ENCODE measurements at places on chromosomes 16 and 17.
A peak's percentile ranks its signal among the peaks of the same experiment; 100 is the strongest.

GRCh38 chr17:51036084-51036483 lies 84.6 kb downstream of the SPAG9 start:
- no peak for DNase-seq

DNA sequence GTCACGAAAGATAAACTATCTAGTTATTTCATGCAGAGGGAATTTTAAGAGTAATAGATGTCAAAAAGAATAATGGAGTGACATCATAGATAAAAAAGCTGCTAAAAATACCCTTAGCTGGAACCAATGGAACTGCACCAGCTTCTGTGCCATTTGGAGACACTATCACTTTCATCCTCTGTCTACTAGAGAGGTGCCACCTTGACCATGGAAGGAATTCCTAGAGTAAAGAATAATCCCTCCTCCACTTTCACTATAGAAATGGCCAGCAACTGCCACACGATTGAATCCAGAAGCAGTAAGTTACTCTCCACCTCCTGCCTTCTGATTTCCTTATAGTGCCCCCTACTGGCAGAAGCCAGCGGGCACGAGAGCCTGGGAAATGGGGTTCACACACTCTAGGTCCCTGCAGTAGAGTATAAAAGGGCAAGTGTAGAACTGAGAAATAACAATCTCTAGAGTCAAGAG lies 2.8 kb upstream of the ALDH3A2 start:
- peak; percentile 10 for DNase-seq

GRCh38 chr17:10120749-10121148 lies 77.7 kb downstream of the GAS7 start:
- DNase-seq: no peak

GRCh38 chr17:35890774-35891155 lies 10.6 kb upstream of the CCL5 start:
- DNase-seq: no peak

- no peak for DNase-seq
These were observed 199.5 kb upstream of the DYNLRB2 start for GRCh38 chr16:80341263-80341662.

DNA sequence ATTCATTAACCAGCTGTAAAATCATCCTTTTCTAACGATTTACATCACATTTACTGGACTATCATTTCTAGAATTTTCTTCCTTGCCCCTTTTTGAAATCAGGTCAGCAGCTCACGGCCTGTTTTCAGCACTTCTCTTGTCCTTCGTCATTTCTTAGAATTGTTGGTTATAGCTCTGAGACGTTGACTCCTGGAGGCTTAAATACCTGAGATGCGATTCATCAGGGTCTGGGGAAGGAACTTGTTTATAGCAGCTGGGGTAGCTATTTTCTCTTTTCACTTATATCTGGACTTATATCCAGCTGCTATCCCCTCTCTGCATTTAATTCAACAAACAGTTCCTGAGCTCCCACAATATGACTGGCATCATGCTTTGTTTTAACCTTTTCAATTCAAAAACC lies 338.7 kb upstream of the TNRC6C start:
- peak; percentile 80 for DNase-seq

- DNase-seq: no peak
These were observed 22.7 kb upstream of the ZC3H7A start for GRCh38 chr16:11819798-11820197.

DNA sequence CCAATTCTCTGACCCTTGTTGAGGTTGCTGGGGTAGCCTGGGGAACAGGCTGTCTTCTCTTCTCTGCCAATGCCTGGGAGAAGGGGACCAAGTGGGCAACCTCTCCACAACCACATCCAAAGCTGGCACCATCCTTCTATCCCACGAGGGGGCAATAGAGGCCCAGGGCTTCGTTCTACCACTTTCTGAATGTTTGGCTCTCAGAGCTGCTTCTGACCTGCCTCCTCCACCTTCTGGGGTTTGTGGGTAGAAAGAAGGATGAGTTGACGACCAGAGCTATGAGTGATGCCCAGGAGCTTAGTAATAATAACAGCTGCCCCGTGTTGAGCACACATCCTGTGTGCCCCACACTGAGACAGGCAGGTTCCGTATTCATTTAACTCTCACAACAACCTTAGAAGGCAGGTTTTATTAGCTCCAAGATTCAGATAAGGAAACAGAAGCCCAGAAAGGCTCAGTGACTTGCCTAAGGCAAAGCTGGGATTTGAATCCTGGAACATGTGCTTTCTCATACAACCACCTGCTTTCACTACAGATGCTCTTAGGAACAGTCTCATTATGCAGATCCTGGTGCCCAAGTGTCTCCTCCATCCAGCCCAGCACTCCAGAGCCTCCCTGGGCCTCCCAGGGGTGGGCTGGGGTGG lies 11.1 kb downstream of the TSPOAP1 start:
- peak; percentile 39 for DNase-seq

DNA sequence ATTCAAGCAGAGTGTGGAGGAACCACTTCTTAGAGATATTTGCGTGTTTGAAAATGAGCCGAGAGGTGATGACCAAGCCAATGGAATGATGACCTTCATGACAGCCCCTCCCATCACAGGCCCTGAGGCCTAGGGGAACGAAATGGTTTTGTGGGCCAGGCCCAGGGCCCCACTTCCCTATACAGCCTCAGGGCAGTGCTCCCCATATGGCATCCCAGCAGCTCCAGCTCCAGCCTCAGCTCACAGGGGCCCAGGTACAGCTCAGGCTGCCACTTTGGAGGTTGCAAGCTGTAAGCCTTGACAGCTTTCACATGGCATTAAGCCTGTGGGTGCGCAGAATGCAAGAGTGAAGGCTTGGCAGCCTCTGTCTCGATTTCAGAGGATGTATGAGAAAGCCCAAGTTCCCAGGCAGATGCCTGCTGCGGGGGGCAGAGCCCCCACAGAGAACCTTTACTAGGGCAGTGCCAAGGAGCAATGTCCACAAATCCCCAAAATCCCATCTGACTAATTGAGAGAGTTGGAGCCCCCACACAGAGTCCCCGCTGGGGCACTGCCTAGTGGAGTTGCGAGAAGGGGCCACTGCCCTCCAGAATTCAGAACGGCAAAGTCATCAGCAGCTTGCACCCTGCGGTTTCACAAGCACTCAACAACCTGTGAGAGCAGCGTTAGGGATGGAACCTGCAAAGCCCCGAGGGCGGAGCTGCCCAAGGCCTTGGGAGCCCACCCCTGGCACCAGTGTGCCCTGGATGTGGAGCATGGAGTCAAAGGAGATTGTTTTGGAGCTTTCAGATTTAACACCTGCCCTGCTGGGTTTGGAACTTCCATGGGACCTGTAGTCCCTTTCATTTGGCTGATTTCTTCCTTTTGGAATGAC lies 21.2 kb downstream of the CHMP6 start:
- no peak for DNase-seq

DNA sequence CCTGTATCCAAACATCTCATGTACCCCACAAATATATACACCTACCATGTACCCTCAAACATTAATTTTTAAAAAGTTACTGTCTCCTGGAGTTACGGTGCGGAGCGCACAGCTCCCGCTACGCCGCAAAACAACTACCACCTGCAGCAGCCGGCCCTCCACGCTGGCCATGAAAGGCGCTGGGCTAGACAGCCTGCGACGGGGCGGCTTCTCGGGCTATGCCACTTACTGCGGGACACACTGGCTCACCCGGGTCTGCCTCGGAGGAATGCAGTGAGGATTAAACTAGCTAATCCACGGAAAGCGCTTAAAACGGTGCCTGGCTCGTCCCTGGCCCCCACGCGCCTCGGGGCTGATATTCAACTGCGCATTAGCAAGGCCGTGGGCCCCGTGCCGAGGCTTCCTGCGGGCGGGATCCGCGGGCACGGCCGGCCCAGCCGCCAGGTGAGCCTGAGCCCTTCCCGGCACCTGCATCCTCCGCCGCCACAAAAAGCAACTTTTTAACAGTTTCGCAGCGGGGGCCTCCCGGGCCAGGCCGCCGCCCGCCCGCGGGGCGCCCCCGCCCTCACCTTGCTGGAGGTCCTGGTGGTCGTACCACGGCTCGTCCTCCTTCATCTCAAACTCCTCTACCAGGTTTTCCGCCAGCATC lies 633 bp downstream of the CDR2 start:
- no peak for DNase-seq

GRCh38 chr16:75304521-75305363 lies 53.3 kb upstream of the BCAR1 start:
- DNase-seq: peak; percentile 94

DNA sequence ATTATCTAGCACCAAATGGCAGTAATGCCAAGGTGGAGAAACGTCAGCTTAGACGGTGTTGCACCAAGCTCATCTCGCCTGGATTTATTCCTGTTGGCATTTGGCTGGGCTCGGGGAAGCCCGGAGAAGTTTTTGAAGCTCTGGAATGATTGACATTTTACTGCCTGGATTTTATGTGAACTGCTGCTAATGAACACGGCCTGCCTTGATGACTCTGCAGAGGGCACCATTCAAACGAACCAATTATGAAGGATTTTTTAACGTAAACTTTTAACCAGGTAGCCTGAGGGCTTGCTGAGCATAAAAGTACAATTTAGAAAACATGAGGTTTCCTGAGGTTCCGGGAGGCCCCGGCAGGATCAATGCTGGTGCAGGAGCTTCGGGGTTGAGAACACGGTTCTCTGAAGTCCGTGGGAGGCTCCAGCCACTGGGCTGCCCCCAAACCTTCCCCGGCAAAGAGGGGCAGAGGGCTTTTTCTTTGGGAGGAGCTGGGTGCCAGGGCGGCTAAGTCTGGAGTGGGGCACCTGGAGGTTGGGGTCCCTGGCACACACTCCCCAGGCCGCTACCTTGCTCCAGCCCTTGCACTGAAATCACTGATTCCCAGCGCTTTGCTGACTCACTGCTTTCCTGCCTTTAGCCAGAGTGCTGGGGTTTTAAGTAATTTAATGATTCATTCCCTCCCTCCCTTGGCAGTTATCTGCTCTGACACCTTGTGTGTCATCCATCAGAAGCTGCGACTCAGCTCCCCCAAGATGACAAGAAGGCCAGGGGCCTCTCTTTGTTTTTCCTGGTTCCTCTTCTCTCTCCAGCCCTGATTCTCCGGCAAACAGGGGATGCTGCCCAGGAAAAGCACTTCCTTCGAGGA lies 161.2 kb upstream of the IRX3 start:
- DNase-seq: peak; percentile 72

GRCh38 chr17:67245694-67246402 lies 852 bp upstream of the HELZ start:
- DNase-seq: no peak

GRCh38 chr16:65315081-65315780 lies 193.4 kb upstream of the CDH11 start:
- DNase-seq: no peak

DNA sequence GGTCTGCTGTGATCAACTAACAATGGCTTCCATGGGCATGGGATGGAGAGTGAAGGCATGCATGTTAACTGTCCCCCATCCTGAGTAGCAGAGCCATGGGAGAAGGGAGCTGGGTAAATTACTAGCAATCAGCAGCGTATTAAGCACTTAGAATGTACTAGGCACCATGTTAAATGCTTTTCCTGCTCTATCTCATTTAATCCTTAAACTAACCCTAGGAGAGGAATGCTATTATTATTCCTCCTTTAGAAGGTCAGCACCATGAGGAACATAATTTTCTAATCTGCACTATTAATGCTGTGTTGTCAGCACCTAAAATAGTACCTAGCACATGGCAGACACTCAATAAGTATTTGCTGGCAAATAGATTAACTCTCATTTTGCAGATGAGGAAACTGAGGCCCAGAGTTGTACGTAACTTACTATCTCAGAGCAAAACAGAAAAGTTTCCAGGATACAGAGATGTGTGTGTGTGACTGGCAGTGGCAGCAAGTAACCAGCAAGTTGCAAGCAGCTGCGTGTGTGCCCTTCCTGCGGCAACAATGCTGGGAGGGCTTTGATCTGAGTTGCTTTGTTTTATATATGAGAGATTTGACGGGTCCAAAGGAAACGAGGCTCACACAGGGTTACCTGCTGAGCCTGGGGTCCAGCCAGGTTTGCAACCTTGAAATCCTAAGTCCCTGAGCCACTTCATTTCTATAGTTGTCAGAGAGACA lies 6.5 kb upstream of the KLHL36 start:
- DNase-seq: no peak

DNA sequence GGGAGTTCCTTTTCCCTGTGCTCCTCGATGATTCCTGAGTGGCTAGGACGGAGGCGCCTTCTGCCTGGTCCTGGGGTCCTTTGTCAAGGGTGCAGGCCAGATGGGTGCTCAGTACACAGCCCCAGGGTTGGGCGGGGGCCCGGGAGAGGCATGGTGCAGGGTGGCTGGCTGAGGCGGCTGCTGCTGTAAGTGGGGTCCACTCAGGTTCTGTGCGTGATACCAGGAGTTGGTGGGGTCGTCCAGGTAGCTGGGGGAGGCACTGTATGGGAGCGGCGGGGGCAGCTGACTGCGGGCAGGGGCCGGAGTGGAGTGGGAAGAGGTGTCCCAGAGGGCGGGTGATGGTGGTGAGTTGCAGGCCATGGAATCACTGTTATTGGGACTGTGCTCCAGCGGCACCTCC lies 3.6 kb downstream of the DLX3 start:
- no peak for DNase-seq

DNA sequence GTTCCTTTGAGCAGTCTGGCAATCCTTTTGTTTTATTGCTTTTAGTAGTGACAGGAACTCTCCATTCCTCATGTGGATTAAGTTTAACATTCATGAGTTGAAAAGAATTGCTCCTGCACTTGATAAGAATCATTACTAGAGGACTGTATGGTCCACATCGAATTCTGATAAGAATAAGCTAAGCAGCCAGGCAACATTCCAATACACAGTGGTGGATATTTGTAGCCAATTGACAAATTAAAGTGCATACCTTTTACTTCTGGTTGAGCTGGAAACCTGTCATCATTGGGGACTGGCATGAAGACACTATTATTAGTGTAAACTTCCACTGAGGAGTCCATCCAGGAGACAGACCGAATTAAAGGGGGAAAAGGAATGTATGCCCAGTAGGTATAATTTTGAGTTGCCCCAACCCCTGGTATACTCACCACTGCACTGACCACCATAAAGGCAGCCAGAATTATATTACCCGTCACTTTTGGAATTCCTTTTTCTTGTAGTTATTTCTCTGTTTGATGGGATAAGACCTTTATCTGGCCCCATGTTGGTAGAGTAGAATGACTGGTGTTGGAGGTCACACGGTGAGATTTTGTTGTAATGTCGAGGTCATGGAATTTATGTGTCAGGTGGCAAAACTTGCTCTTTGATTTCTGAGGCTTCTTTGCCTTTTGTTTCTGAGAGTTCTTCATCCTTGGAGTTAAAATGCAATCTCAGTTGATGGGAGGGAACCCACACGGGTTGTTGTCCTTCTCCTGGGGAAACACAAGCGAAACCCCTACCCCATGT lies 72.1 kb upstream of the ARL4D start:
- DNase-seq: no peak

- DNase-seq: no peak
These were observed 295.4 kb downstream of the TOX3 start for GRCh38 chr16:52251495-52251894.

GRCh38 chr16:2058872-2059271 lies 11.1 kb downstream of the TSC2 start:
- no peak for DNase-seq

GRCh38 chr16:28110479-28110878 lies 47.0 kb upstream of the GSG1L start:
- no peak for DNase-seq

All from brain microvascular endothelial cell (primary cell).